Smooth muscle cell of bladder (primary cell): ENCODE measurements at places on chromosomes 2 and 18. TPM values are rescaled to one million over a fixed set of nuclear protein-coding genes. Genes with fewer than 3 reads are reported as not detected.

Gene ARHGAP15
- 0.09 and 0.14 TPM in 2 replicates for total RNA-seq

Gene STARD7
- total RNA-seq: 72.5 and 95.9 TPM in 2 replicates

Gene BOLL
- total RNA-seq: not detected in 2 replicates

Gene GCA
- 2.0 and 3.7 TPM in 2 replicates for total RNA-seq

Gene ST6GAL2
- under 0.01 and 1.1 TPM in 2 replicates for total RNA-seq

Gene ABI2
- total RNA-seq: 21.9 and 25.1 TPM in 2 replicates

Gene CTNNA2
- total RNA-seq: not detected in 2 replicates

Gene ANKRD62
- not detected in 2 replicates for total RNA-seq

Gene FAP
- total RNA-seq: 148 and 197 TPM in 2 replicates

Gene SOWAHC
- total RNA-seq: 5.4 and 6.5 TPM in 2 replicates

Gene MTHFD2
- total RNA-seq: 146 and 283 TPM in 2 replicates

Gene DRC1
- not detected in 2 replicates for total RNA-seq

Gene KLHL30
- total RNA-seq: 0.46 and 0.57 TPM in 2 replicates

Gene SMAD7
- 20.9 and 44.3 TPM in 2 replicates for total RNA-seq

Gene ERFE
- 1.7 and 7.3 TPM in 2 replicates for total RNA-seq

Gene CD226
- 0.85 and 1.2 TPM in 2 replicates for total RNA-seq

Gene SLC16A14
- total RNA-seq: 3.3 and 4.1 TPM in 2 replicates

Gene ZNF519
- 1.7 and 2.1 TPM in 2 replicates for total RNA-seq

Gene SPC25
- 0.28 and 0.43 TPM in 2 replicates for total RNA-seq

Gene GAD1
- total RNA-seq: 0.09 and 0.28 TPM in 2 replicates

Gene TNFRSF11A
- total RNA-seq: 0.09 and 0.14 TPM in 2 replicates

Gene FTCDNL1
- 0.92 and 1.00 TPM in 2 replicates for total RNA-seq

Gene ILKAP
- 18.9 and 21.0 TPM in 2 replicates for total RNA-seq

Gene IL1R2
- 1.1 and 1.7 TPM in 2 replicates for total RNA-seq

Gene POTEI
- under 0.01 TPM in 1 of 2 replicates, not detected in the other for total RNA-seq

Gene RPRD1A
- 33.0 and 41.7 TPM in 2 replicates for total RNA-seq

Gene STPG4
- total RNA-seq: 0.28 and 0.37 TPM in 2 replicates

Gene CSRNP3
- 0.57 and 0.74 TPM in 2 replicates for total RNA-seq

Gene MYCN
- not detected in 2 replicates for total RNA-seq

Gene NEU2
- total RNA-seq: not detected in 2 replicates

Gene ZNF2
- total RNA-seq: 6.1 and 9.8 TPM in 2 replicates

Gene TMEM169
- total RNA-seq: 0.09 and 0.14 TPM in 2 replicates

Gene SERPINB13
- total RNA-seq: not detected in 2 replicates

Gene STAT4
- total RNA-seq: 1.4 and 2.0 TPM in 2 replicates

Gene SKOR2
- not detected in 2 replicates for total RNA-seq

Gene SCYGR4
- total RNA-seq: 0.09 TPM in 1 of 2 replicates, not detected in the other

Gene PNO1
- total RNA-seq: 8.1 and 12.4 TPM in 2 replicates

Gene DSC3
- total RNA-seq: 0.09 and 0.14 TPM in 2 replicates

Gene NYAP2
- under 0.01 TPM in 1 of 2 replicates, not detected in the other for total RNA-seq

Gene SCN3A
- total RNA-seq: 1.00 and 3.1 TPM in 2 replicates

Gene MAPK4
- total RNA-seq: 0.09 TPM in 1 of 2 replicates, not detected in the other

Gene POTEE
- total RNA-seq: not detected in 2 replicates

Gene OTOS
- total RNA-seq: not detected in 2 replicates

Gene TXNDC2
- under 0.01 TPM in 2 replicates for total RNA-seq

Gene NAT8
- not detected in 2 replicates for total RNA-seq

Gene CPO
- 0.09 TPM in 1 of 2 replicates, not detected in the other for total RNA-seq

Gene MPV17
- 59.4 and 68.0 TPM in 2 replicates for total RNA-seq

Gene ANKRD30B
- under 0.01 and 0.09 TPM in 2 replicates for total RNA-seq

Gene CRYBA2
- total RNA-seq: not detected in 2 replicates
